ENCODE measurements at places on chromosomes 1 and 21. TPM values are rescaled to one million over a fixed set of nuclear protein-coding genes. Genes with fewer than 3 reads are reported as not detected.

The MAN1C1 gene
- total RNA-seq, result 8.7 TPM

The CRABP2 gene
- 229 TPM for total RNA-seq

The C8B gene
- total RNA-seq, result not detected

The AJAP1 gene
- 5.7 TPM for total RNA-seq

The ATP6V1G3 gene
- not detected for total RNA-seq

The DIO1 gene
- total RNA-seq, result not detected

The ATP1A2 gene
- total RNA-seq, result 41.2 TPM

The TCHH gene
- total RNA-seq, result not detected

The HSPB7 gene
- 36.2 TPM for total RNA-seq

The BGLAP gene
- total RNA-seq, result 2.2 TPM

The LCE2A gene
- total RNA-seq, result not detected

The WNT2B gene
- 5.6 TPM for total RNA-seq

The DTL gene
- 1.6 TPM for total RNA-seq

The DOCK7 gene
- 61.4 TPM for total RNA-seq

The OR2L3 gene
- total RNA-seq, result not detected

Data from ureter (tissue), 1 donor.